Activated CD4-positive, alpha-beta T cell treated with anti-CD3 and anti-CD28 coated beads, Interleukin-2, amount 50 U/mL, for 4 hours (primary cell): ENCODE measurements at places on chromosomes 16 and 17.

- DNase-seq = no peak
These were observed 12.4 kb downstream of the TOB1 start for GRCh38 chr17:50853781-50854180.

DNA sequence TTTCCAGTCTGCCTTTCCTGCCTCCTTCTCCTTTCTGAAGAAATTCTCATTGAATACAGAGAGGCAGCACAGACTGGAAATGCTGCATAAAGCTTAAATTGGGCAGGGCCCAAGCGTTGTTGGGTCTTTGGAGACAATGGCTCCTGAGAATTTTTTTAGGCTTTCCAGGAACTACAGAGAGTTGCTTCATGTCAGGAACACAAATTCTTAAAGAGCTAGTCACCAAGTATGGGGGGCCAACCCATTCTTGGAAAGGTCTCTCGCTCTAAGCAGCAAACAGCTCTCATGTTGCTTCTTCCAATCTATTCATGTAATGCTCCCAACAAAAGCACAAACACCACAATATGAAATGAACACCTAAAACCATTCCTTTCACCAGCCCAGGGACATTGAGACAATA, 6.9 kb downstream of the HNF1B start:
- no peak for DNase-seq

DNA sequence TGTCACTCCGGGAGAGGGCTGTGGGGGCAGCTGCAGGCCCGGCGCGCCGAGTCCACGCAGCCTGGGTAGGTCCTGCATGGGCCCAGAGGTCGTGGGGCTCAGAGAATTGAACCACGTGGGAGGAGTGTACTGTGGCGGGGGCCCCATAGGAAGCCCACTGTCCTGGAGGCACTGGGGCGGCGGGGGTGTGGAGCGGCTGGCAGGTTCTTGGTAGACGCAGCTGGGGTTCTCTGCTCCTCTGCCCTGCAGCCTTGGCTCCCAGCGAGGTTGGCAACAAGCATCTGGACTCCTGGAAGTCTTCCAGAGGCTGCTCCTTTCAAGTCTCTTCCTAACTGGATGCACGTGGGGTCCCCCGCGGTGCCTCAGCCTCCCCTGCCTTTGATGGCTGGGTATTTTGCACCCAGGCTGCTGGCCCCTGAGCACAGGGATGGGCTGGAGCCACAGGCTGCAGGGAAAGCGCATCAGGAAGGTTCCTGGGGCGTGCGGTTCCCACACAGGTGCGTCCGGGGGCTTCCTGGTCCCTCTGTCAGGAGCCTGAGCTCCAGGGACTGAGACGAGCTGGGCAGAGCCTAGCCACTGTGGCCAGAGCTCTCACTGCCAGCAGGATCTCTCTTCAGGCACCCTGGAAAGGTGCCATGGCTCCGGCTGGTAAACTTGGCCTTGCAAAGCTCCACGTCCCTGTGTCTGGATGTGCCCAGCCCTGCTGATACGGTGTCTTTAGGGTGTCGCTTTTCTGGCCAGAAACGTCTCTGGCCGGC, 9.3 kb downstream of the KCTD5 start:
- DNase-seq = no peak

GRCh38 chr16:52227851-52228250, 319.1 kb downstream of the TOX3 start:
- no peak for DNase-seq

GRCh38 chr17:65472666-65473309, 88.7 kb downstream of the AXIN2 start:
- DNase-seq = no peak

DNA sequence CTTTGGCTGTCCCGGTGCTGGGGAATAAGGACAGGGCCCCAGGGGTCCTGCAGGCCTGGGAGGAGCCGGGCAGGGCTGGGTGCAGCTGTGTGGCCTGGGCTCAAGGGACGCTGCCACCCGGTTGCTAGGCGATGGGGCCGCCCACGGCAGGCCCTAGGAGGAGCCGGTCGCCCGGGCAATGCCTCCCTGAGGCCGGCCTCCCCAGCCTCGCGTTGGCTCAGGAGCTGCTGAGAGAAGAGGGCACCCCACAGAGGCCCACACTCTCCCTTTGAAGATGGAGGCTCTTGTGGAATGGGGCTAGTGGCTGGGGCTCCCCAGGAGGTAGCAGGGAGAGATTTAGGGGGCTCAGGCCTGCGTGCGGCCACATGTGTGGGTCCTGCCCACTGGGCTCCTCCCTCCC, at the start of gene CIBAR2:
Gene CIBAR2, minus strand, starts transcription at position 109 of the 400 bp plus-strand sequence. CDS start 120 bp downstream, outside the sequence.
- DNase-seq = no peak
